DMS79 (cell line): ENCODE measurements at places on chromosomes 4 and X.

DNA sequence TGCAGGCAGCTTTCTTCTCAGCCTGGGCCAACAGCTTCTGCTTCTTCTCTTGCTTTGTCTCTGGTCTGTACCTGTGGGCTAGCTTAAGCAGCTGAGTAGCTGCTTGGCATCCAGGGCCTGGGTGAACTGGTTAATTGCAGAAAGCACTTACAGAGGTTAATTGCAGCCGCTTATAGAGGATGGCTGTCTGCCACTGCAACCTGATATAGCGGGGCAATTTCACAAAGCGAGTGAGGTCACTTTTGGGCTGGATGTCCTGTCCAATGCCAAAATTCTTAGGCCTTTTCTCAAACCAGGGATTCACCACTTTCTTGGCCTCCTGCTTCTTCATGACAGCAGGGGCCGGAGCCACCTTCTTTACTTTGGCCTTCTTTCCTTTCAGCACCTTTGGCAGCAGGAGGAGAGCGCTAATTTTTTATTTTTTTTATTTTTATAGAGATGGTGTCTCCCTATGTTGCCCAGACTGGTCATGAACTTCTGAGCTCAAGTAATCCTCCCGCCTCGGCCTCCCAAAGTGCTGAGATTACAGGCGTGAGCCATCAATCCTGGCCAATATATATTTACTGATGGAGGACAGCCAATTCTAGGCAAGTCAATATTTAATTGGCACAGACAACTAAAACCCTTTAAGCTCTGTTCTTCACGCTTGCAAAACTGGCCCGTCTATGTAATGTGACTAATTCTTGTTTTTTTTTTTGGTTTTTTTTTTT lies 61.0 kb downstream of the ENOPH1 start:
- peak; percentile 95 for DNase-seq

- no peak for DNase-seq
Measured at GRCh38 chr4:38856524-38857337, at the start of gene TLR6. TLR6 (minus strand) TSS chr4:38856817; CDS start chr4:38829473, 27,344 bp downstream.

- DNase-seq, result no peak
Measured at GRCh38 chrX:14964500-14964899, 91.3 kb downstream of the MOSPD2 start.

DNA sequence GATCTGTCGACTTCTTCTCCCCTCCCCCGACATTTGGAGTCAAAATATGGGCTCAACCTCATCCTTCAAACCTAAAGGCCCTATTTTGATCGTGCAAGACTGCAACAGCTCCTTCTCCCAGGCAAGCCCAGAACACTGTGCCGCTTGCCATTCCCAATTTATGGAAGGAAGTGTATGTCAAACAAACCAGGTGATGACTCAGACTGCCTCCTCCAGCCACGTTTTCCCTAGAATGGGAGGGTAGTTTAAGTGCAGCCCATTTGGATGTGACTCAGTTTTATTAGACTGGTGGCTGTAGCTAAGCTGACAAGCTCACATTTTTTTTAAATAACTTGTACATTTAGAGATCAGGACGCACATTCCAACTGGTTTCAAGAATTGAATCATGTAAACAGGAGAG lies 570.4 kb upstream of the DIPK2B start:
- DNase-seq, result no peak

DNA sequence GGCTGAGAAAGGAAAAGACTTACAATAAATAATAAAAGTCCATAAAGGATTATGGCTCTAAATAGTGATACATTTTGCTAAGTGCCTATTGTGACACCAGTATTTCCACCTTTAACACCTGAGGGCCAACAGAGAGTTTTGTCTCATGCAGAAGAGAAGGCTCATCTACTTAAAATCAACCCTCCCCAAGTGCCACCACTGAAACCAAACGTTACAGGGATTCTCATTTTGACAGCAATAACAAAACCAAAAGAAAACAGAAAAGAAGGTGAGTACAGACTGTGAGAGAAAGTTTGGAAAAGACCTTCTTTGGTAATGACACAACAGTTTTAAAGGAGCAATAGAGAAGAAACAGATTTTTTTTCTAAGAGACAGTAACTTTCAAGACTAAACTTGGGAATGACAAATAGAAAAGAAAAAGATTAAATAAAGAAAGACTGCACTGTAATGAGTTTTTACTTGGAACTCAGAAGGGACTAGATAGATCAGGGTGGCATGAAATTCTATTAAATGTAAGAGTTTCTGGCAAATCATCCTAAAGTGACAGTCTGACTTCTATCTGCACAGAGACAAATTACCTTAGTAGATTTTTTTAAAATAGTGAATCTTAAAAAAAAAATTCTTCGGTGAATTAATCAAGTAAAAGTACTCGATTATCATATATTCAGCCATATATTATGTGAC lies 109.7 kb downstream of the ZNF827 start:
- DNase-seq, result no peak

GRCh38 chr4:17786567-17786966 lies 5.1 kb upstream of the FAM184B start:
- DNase-seq, result no peak
